K562 (cell line): ENCODE measurements at places on chromosomes 16 and 17.

- peak; percentile 20 for DNase-seq
Measured at GRCh38 chr16:73058616-73059409, 10.9 kb upstream of the ZFHX3 start.

DNA sequence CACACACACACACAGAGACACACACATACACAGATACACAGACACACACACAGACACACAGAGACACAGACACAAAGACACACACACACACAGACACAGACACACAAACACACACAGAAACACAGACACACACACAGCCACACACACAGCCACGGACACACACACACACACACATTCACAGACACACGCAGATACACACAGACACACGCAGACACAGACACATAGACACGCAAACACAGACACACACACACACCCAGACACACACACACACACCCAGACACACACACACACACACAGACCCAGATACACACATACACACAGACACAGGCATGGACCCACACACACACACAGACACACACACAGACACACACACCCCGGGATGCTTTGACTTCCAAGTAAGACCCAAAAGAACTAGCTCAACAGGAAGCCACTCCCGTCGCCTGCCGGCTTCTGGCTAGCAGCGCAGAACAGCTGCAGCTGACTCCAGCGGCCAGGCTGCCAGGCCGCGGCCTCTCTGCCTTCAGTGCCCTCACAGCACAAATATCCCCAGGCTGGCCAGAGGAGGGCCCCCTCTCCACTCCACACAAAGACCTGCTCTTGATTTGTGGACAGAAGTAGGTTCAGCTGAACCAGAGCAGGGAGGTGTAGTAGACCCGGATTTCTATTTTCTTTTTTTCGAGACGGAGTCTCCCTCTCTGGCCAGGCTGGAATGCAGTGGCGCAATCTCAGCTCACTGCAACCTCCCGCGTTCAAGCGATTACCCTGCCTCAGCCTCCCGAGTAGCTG lies 6.0 kb upstream of the CHRNE start:
- DNase-seq, result peak; percentile 63

GRCh38 chr17:47225436-47225858 lies 16.3 kb downstream of the MYL4 start:
- peak; percentile 68 for DNase-seq

DNA sequence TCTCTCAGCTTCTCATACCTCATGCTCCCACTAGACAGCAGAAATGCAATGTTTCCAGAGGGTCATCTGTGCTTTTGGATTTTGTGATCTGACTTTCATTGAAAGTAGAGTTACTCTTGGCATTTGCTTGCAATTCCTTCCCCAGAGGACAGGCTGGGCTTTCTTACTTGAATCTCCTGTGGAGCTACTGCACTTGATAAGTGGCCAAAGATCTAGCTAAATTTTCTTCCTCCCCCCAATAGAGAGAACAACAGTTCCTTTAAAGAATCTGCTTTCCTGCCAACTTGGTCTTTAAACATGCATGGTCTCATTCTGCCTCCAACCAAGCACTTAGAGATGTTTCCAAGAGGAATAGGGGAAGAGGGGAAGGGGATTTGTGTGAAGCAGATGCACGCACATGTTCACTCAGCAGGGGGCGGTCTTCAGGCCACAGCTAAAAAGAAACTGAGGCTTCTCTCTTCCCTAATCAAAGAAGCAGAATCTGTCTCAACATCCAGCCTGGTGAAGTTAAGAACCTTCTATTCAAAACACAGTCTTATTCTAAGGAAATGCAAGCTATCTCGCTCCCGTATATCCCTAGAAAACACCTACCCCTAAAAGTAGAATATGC lies 229.6 kb downstream of the ZFHX3 start:
- peak; percentile 24 for DNase-seq

GRCh38 chr17:50949989-50950877 lies 84.1 kb upstream of the TOB1 start:
- DNase-seq, result peak; percentile 89

- no peak for DNase-seq
Measured at GRCh38 chr16:85014311-85014710, 3.0 kb upstream of the ZDHHC7 start.

DNA sequence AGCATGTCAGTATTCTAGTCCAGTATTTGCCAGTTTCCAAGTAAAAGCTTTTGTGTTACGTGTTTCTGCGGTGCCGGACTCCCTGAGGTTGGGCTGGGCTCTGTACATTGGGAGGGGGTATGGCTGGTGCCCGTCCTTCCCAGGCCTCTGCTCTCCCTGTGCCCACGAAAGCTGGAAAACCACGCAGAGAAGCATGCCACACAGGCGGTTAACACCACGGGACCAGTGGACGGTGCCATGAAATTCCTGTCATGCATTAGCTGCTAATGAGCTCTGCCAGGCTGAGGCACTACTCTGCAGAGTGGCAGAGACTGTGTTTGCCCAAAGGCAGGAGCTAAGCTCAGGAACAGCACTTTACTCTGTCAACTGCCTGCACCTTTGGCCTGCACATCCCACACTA lies 8.1 kb downstream of the SMIM5 start:
- DNase-seq, result no peak

DNA sequence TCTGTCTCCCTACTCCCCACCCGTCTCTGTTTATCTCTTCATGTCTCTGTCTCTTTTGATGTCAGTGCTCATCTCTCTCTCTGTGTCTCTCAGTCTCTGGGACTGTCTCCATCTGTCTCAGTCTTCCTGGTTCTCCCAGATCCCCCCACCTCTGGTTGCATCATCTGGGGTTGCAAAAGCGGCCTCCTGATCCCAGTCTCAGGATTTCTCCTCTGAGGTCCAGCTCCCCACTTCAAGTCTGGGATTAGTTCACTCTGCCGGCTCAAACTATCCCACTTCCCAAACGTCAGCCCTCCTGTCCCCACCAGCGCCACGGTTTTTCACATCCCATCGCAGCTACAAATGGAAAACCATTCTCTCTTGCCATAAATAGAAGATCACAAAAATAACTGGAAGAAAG lies 9.0 kb downstream of the TEKT5 start:
- no peak for DNase-seq

DNA sequence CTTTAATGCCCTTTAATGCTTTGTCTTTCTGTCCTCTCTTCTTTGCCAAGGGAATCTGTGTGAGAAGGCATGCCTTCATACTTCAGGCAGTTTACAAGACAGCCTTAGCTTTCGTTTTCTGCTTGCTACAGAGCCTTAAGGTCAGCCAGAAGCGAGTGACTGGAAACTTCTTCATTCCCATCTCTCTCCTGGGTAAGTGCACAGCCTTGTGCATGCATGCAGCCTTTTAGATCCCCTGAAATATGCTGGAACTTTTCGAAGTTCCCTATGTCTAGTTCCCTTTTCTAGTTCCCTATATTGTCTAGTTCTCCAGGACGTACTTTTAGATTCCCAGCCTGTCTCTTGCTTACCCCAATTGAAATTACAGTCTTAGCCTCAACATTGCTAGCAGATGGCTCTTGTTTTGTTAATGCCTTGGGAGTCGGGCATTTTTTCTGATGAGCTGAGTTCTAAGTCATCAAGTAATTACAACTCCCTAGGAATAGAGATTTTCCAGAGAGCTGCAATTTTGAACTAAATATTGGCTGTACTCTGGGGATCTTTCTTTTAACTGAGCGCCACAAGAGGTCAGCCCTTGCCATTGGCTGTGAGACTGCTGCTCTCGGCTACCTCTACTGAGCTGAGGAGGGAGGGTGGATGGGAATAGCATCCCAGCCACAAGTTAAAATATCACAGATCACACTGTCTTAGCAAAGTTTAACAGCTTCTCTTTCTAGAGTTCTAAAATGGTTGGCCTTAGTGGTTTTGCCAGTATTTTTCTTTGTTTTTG lies 22.7 kb upstream of the PPM1D start:
- peak; percentile 31 for DNase-seq

DNA sequence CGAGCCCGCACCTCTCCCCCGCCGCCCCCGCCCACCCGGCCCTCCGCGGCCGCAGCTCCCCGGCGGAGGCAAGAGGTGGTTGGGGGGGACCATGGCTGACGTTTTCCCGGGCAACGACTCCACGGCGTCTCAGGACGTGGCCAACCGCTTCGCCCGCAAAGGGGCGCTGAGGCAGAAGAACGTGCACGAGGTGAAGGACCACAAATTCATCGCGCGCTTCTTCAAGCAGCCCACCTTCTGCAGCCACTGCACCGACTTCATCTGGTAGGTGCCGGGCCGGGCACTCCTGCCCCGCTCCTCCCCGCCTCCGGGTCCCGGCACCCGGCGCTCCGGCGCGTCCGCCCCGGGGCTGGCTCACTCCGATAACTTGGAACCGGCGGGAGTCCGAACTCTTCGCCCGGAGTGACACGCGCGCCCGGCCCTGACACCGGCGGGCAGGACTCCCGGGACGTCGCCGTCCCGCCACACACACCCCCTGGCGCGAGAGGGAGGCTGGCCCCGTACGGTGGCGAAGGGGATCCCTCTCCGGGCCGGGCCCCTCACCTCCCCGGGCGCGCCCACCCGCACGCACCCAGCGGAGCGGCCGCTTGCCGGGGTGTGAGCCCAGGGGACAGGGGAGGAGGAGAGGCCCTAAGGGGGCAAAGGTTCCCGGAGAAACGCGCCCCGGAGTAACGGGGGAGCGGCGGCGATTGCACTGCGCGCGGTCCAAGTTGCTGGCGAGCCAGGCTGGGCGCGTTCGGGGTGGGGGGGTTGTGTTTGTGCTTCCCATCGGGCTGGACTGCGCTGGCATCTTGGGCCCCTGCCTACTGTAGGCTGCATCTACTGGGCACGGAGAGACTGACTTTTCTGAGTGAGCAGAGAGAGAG lies 581 bp downstream of the PRKCA start:
- peak; percentile 54 for DNase-seq

GRCh38 chr17:38663125-38663751 lies 11.5 kb downstream of the EPOP start:
- DNase-seq, result peak; percentile 78

DNA sequence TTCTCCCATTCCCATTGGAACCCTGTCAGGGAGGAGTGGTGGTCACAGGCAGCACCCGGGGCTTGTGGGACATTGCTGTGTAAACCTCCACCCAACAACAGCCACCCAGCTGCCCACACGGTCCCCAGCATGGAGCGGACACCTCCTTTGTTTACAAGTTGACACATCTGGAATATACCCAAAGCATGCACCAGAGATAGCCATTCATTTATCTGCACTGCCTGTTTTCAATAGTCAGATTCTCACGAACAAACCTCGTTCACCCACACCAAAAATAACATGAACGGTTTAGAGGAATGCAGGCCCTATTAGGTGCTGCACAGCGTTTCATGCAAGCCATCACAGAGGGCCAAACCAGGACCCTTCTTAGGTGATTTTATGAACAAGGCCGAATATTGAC lies 244.8 kb downstream of the FOXL1 start:
- no peak for DNase-seq

DNA sequence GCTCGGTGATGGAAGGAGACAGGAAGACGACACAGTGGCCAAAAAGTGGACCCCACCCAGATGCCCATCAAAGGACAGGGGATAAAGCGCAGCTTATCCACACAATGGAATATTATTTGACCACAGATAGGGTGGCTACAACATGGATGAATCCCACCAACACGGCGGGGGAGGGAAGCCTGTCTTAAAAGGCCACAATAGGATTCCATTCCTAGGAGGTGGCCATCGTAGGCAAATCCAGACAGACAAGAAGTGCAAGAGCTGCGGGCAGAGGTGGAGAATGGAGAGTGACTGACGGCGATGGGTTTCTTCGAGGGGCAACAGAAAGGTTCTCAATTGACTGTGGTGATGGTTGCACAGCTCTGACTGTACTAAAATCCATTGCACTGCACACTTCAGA lies 16.0 kb downstream of the SLC38A8 start:
- DNase-seq, result no peak

DNA sequence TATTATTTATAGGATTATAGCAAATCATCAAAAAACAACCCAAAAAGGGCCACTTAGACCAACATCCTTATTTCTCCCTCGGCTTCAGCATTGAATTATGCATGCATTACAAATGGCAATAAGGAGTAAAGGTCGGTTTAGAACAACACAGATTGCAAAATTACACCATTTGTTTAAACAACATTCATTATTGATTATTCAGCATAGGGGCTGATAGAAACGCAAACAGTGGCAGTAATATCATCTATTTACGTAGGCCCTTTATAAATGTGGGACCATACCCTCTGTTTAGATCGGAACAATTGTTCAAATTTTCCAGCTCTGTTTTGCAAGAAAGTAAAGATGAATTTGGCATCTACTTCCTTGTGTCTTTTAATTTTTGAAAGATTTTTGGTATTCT lies 153.3 kb downstream of the WWOX start:
- DNase-seq, result no peak

GRCh38 chr16:22624800-22625533 lies 114.3 kb downstream of the NPIPB5 start:
- DNase-seq, result no peak

DNA sequence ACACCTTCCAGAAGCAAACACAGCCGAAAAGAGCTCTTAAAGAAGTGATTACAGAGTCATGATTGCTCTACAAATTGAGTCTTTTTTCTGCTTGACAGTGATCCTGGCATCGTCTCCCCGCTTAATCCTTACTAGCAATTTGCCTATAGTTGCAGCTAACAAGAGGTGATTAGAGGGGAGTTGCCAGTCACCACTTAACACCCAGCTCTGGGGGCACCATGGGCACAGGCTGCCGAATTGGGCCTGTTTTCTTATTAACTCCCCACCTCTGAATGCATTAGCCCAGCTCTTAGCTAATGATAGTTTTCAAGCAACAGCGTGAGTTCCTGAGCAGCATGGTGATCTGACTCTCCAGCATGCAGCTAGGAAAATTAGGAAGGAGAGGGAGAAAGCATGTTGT lies 93.5 kb downstream of the RBFOX1 start:
- no peak for DNase-seq

DNA sequence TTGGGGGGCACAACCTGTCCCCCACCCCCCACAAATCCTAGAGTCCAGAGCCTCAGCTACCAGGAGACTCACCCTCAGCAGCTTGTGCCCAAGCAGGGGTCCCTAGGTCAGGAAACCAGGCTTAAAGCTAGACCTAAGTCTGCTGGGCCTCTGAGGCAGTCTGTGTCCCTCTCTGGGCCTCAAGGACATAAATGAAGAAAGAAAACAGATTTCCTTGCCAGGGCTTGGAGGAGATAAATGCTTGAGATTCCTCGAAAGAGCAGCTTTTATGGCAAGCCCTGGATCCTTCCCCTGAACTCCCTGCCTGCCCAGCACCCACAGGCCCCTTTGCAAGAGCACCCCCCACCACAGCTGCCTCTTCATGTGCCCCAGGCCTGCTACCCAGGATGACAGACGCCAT lies 3.3 kb downstream of the SRCIN1 start:
- no peak for DNase-seq
